Omental fat pad (tissue), 4 donors: ENCODE measurements at places on chromosomes 5 and 9.

DNA sequence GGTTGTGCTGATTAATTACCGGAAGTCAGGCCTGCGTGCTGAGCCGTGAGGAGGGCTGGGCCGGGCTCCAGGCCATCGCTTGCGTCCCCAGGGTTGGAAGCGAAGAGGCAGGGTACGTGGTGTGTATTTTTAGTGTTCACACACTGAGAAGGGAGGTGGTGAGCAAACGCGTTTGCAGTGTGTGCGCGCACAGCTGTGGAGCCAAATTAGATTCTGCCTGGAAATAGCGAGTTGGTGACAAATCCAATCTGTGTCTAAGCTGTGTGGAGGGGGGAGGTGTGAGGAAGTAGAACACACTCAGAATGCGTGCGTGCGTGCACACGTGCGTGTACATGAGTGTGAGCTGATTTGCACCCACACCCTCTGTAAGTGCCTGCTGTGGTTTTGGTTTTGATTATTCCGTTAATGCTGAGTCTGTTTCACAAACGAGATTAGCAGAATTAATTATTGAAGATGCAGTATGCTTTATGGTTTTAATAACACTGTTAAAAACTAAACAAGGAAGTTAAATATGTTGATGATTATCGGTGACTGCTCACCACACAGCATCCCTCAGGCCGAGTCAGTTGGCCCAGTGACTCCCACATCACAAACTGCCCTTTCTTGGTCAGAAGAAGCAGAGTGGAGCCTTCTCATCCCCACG is 111.8 kb upstream of the FCN2 start:
- DNase-seq = no peak

- no peak for DNase-seq
These were observed 148.8 kb downstream of the MACIR start for GRCh38 chr5:103407402-103407801.

DNA sequence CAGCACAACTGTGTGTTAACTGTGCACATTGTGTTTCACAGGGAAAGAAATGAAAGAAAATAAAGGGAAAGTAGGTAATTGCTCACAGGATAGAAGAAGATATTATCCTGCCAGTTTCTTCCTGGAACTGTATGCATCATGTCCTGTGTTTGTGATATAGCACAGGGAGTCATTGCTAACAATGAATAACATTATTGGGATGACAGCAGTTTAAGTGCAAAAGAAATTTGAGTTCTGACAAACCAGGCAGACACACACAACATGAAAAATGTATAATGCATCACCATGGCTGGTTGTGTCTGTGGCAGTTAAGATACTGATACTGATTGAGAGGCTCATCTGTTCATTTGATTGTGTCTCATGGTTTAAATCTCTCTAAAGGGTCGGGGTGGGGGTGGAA is 145.4 kb downstream of the SPATA31D1 start:
- no peak for DNase-seq

DNA sequence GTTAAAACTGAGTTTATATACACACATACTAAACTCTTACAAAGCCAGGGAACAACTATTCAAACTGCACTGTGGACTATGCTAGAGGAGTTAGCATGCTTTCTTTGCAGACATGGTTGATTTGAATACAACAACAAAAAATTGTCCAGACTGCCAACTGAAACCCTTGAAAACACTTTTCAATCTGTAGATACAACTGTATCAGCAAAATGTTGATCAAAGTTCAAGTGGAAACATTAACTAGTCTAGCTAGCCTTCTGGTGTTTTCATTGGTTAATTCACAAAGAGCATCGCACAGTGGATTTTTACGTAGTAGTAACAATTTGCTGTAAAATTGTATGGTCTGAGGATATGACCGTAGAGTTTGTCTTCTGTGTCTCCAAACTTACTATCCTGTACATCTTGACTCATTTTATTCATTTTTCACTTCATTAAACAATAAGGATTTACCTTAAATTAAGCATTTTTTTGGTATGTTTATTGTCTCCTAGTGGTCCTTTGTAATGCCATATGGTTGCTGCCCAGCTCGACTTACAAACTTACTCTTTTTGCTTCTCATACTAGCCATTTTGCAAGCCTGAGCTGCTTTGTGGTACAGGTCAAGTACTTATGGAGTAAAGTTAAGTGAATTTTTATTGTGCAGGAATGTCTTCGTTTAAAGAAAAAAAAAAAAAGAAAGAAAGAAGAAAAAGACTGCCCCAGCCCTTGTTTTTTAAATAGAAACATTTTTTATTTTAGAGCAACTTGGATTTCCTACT is 123.4 kb downstream of the ZCCHC7 start:
- DNase-seq = no peak

DNA sequence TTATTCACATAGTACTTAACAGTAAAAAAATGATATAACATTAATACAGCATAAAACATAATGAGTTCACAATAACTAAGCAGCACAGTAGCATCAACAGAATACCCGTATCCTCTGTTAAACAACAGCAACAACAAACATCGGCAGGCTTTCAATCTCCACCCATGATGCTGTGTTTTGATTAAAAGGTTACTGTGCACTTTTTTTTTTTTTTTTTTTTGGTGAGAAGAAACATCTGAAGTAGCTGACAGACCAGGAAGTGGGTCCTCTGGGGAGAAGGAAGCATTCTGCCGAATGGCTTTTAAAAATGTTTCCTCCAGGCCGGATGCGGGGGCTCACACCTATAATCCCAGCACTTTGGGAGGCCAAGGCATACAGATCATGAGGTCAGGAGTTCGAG is 282.3 kb downstream of the EPB41L4A start:
- no peak for DNase-seq

DNA sequence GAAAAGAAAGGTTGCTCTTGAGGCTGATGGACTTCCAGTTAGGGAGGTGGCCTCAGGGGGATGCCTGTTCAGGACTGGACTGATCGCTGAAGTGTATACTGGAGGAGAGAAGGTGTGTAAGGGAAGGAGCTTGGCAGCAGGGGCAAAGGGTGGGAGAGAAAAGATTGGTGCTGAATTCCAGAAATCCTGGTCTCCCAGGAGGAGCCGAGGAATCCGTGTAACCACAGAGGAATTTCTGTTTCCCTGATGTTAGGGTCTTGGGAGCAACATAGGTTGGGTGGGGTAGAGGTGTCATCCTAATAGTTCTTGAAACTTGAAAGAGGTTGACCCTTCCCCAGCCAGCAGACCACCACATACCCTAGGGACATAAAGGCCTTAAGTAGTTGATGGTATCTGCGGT is 88.9 kb upstream of the PTPN3 start:
- DNase-seq = no peak

DNA sequence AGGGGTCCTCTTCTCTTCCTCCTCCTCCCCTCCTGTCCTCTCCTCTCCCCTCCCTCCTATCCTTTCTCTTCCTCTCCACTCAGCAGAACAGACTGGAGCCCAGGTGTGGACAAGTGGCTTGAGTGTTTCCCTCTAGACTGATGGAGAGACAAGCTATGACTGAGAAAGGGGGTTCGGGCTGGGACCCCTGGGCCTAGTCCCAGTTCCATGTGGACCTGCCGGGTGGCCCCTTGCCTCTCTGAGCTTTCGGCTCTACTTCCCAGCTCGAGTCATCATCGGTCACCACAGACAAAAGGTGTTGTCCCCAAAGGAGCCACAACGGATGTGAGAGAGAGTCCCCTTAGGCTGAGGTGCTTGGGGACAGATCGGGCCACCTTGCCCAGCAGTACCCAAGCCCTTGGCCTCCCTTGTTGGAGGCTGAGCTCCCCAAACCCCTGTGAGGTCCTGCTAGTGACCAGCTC is 3.4 kb upstream of the RXRA start:
- DNase-seq = no peak

- DNase-seq = no peak
These were observed 10.7 kb upstream of the CERCAM start for GRCh38 chr9:128409978-128410377.

GRCh38 chr9:34985311-34985899 is 4.1 kb upstream of the DNAJB5 start:
- DNase-seq = peak; percentile 64

- no peak for DNase-seq
These were observed 34.1 kb upstream of the PCA3 start for GRCh38 chr9:76729980-76730737.

DNA sequence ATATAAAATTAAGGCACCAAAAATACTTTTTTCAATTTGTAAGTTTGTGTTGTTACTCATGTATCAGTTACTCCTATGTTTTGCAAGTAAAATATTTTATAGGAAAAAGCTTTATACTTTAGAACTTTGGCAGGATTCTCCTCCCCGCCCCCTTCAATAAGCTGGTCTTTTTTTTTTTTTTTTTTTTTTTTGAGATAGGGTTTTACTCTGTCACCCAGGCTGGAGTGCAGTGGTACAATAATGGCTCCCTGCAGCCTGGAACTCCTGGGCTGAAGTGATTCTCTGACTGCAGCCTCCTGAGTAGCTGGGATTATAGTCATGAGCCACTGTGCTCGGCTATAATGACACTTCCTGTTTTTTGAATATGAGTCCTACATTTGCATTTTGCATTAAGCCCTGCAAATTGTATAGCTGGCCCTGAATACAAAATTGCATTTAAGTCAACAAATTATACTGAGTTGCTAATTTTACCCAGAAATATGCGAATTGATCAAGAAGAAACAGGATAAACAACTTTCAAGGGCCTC is 192.9 kb downstream of the PIK3R1 start:
- DNase-seq = no peak

GRCh38 chr9:132717326-132717945 is 47.2 kb downstream of the GTF3C4 start:
- DNase-seq = no peak

DNA sequence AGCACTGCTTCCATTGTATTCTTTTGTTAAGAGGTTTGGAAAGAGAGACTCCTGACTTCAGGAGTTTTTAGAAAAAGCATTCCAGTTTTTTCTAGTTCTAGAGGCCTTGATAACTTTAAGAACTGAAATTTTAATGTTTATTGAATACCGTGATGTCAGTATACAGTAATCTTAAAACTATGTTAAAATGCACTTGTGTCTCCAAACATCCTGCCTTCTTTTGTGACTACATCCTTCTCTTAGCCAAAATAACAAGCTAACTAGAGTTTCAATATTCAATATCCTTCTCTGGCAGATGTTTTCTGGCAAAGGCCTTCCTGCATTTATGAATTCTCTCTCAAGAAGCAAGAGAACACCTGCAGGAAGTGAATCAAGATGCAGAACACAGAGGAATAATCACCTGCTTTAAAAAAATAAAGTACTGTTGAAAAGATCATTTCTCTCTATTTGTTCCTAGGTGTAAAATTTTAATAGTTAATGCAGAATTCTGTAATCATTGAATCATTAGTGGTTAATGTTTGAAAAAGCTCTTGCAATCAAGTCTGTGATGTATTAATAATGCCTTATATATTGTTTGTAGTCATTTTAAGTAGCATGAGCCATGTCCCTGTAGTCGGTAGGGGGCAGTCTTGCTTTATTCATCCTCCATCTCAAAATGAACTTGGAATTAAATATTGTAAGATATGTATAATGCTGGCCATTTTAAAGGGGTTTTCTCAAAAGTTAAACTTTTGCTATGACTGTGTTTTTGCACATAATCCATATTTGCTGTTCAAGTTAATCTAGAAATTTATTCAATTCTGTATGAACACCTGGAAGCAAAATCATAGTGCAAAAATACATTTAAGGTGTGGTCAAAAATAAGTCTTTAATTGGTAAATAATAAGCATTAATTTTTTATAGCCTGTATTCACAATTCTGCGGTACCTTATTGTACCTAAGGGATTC is 43.1 kb downstream of the NDFIP1 start:
- peak; percentile 33 for DNase-seq
